ENCODE measurements at places on chromosomes 4 and X.

GRCh38 chrX:130631011-130631410, 229.2 kb downstream of the RBMX2 start:
- no peak for DNase-seq

DNA sequence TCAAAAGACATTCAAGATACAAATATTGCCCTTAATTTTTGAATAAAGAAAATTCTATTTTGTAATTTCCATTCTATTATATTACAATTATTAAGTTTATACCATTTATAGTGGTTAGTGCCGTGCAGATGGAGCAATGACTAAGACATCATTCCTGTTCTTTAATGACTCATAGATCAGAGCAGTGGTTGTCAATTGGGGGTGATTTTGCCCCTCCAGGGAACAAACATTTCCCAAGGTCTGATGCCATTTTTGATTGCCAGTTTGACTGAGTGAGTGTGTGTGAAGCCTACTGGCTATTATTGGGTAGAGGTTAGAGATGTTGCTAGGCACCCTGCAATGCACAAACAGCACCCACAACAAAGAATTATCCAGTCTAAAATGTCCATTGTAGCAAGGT, 97.9 kb upstream of the DDIT4L start:
- DNase-seq, result no peak

- DNase-seq, result no peak
Measured at GRCh38 chrX:106450405-106450804, 161.4 kb upstream of the RADX start.

GRCh38 chrX:39835776-39836175, 262.0 kb downstream of the BCOR start:
- DNase-seq, result no peak

DNA sequence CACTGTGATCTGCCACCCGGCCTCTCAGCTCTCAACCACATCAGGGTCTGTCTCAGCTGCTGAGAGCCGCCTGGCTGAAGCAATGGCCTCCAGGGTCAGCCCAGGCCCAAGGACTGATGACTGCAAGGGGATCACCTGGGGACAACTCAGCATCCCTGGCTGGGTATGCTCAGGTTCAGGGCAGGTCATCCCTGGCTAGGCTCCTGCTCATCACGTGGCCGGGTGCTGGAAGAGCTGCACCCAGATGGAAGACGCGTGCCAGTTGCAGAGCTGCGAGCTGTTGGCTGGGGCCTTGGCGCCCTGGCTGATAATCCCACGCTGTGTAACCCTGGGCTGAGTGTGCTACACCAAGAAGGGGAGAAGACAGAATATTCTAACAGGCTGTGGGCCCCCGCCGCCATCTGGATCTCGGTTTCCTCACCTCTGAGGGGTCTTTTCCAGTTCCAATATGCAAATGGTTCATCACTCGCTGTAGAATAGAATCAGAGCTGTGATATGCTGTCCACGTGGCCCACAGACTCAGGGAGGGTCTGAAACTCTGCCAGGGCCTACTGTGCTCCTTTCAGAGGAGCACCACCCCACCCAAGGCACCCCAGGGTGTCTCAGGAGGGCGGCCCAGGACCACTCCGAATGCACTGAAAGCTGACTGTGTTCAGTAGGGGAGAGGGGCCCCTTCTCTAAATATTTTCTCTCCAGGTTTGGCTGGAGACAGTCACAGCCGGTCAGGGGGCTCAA, 338.8 kb downstream of the BCOR start:
- no peak for DNase-seq

DNA sequence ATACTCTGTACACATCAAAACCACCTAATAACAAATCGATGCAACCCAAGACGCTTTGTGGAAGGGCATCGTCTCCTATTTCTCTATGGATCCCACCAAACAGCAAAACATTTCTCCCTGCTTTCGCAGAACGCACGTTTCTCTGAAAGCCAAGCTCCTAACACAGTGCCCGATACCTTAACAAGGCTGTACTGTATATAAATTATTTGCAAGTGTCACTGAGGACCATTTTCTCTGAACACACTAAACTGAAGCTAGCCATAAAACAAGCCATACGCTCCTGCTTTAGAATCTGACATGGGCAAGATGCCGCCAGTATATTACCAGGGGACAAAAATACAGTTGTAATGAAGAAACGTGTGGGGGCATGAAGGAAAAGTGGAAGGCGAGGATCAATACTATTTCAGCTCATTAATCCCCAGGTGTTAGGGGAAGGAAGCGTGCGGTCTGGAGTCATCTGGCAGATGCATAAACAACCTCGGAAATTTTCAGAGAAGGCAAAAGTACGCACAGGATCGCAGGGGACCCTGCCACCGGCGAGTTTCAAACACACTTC, 703 bp downstream of the KCNIP4 start:
- no peak for DNase-seq

GRCh38 chrX:37302569-37302968, 46.6 kb upstream of the PRRG1 start:
- DNase-seq, result no peak

GRCh38 chr4:25320773-25321172, 8.2 kb downstream of the ZCCHC4 start:
- DNase-seq, result no peak

- peak; percentile 35 for DNase-seq
Measured at GRCh38 chr4:77025643-77026321, 50.0 kb downstream of the CCNI start.

- DNase-seq, result no peak
Measured at GRCh38 chr4:186852073-186852420, 128.4 kb upstream of the FAT1 start.

GRCh38 chr4:163679189-163679588, 184.7 kb downstream of the TMA16 start:
- DNase-seq, result no peak

- DNase-seq, result no peak
Measured at GRCh38 chrX:145840531-145840930, 22.9 kb downstream of the SLITRK2 start.

GRCh38 chrX:67730296-67730695, 186.5 kb downstream of the AR start:
- no peak for DNase-seq

DNA sequence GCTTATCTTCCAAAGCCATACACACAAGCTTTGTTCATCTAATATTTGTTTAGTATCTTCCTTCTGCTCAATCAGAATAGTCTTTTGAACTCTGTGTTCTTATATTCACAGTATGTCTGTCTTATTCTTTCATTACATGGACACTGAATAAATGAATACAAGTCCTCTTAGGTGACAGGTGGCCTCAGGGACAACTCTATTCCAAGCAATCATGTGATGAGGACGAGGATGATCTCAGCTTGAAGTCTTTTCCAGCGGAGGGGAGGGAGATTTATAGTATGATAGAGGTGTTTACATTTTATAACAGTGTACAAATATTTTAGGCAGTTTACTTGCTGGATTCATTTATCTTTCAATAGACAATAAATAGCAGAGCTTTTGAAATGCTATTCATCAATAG, 300.4 kb downstream of the NLGN4X start:
- DNase-seq, result no peak

- peak; percentile 51 for DNase-seq
Measured at GRCh38 chrX:119398974-119399771, at the start of gene SLC25A43. SLC25A43 (plus strand) TSS chrX:119399336; CDS start chrX:119399404, 68 bp downstream.

- DNase-seq, result no peak
Measured at GRCh38 chr4:187128976-187129375, 405.3 kb upstream of the FAT1 start.

DNA sequence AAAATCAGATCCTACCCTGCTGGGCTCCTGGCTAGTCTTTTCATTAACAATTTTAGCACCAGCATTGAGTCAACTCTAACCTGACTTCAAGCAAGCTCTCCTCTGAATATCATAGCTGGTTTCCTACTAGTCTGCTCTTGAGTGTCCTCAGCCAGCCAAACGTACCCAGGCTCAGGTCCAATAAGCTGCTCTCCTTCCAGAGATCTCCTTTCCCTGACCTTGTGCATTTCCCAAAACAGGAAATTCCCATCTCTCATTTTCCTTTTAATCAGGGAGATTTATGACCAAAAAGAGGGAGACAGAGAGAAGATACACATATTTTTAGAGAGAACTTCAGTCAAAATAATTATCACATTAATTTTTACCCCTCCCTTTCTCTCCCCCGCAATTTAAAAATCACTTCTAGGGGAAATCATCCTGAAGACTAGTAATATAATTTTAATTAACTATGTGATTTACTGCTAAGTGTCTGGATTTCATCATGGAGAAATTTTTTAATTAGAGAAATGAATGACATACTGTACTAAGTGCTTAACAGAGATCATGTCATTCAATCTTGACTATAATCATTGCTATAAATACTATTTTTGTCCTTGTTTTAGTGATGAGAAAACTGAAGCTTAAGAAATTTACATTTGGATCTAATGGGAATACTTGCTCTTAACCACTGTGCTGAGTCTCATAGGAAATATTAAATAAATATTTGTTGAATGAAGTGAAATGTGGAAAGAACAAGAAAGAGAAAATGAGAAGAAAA, 421.7 kb upstream of the INTU start:
- no peak for DNase-seq

DNA sequence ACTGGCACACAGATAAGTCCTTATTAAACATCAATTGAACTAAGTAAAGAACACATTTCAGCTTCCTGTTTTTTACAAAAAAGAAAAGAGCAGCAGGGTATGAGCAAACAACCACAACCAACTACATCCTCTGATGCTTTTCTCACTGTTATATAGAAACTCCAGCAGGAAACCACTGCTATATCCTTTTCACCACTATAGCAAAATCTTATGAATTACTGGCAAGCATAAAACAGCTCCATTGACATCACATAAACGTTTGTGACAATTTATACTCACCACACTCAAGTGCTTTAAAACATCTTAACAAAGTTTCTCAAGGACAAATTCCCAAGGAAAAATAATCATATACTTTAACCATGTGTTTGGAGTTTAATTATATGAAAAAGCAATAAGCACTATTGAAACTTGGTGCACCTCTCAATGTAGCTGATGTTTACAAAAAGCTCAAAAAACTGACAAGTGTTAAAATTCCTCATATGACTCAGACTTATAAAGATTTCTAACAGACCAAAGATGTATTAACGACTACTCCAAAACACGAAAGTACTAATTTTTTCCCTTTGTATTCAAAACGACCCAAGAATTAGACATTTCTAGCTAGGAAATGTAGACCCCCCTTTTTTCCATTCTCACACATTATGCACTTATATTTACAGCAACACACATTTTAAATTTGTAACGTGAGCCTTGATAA, 12.9 kb downstream of the GPRIN3 start:
- no peak for DNase-seq

GRCh38 chrX:14697451-14697850, 168.1 kb downstream of the GLRA2 start:
- peak; percentile 49 for DNase-seq

GRCh38 chr4:109232681-109233080, 69.8 kb downstream of the COL25A1 start:
- no peak for DNase-seq

- DNase-seq, result no peak
Measured at GRCh38 chrX:132712350-132712749, 223.5 kb upstream of the MBNL3 start.

- DNase-seq, result no peak
Measured at GRCh38 chrX:29903360-29903759, 312.0 kb upstream of the MAGEB2 start.

DNA sequence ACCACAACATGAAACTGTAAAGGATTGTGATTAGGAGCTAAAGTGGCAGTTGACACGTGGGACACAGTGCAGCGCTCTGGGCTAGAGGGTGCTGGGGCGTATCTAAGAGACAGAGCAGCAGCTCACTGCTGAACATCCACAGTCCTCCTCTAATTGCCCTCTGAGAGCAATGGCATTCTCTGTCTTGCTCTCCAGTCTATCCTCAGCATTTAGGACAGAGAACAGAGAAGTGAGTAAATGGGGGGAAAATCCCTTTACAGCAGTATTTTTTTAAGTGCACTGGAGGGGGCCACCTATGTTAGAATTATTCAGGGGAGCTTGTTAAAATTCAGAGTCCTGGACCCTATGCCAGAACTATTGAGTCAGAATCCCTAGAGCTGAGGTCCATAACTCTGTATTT, 4.2 kb upstream of the TMEM154 start:
- no peak for DNase-seq

- DNase-seq, result peak; percentile 25
Measured at GRCh38 chrX:104253567-104254441, 929 bp downstream of the ESX1 start.

DNA sequence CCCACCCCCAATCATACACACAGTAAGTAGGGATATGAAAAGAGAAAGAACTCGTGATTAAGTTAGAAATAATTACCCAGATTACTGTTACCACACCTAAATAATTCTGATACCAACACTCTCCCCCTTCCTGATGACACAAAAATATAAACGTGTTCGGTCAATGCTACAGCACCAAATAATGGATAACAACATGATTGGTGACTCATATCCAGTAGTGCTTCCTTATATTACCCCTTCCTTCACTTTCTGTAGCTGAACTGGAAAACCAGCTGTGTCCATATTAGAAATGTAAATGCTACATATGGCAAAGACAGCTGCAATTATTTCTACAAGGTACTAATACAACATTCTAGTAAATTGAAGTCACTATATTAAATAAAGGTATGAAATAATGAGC, 20.8 kb downstream of the EIF4E start:
- no peak for DNase-seq

DNA sequence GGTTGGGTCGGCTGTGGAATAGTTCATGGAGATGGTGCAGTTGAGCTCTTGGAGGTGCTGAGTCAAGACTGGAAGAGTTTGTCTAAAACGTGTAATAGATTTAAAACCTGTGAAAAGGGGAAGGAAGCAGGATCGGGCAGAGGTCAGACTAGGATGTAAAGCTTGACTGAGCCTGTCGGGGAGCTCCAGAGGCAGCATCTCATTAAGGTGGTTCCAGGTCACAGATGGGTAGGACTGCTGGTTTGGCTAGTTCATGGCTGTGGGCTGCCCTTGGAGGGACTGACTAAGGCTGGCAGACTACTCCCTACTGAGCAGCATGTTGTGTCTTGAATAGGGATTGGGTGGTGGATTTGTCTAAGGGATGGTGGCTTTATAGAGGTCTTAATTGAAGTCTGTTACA, 28.4 kb upstream of the WDR1 start:
- no peak for DNase-seq

DNA sequence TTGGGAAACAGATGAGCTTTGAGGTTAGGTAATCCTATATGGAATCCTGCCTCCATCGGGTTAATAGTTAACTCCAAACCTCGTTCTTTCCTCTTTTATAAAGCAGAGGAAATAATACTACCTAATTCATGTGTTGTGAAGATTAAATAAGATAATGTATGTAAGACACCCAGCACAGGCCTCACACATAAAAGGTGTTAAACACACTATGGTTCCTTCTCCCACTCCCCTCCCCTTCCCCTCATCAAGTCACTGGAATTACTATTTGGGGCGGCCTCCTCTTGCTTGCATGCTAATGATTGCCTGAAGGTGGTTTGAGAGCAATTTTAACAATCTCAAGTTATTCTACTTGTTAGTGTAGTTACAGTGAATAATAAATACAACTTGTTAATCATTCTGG, 404.4 kb upstream of the RASGEF1B start:
- no peak for DNase-seq

- no peak for DNase-seq
Measured at GRCh38 chrX:53374222-53374820, 48.1 kb downstream of the SMC1A start.

DNA sequence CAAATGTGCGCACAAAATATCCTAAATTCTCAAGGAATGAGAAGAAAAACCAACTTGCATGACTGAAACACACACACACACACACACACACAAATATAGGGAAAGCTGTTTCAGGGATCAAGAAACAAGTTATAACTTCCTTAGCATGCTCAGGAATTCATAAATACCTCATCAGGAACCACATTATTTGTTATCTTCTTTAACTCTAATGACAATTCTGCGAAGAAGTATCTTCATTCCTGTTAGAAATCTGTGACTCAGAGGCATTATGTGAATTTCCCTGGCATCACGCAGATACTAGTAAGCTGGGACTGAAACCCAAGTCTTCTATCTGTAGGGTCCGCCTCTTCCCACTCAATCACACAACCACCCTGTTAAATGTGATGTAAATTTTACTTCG, 30.3 kb downstream of the TMPRSS11A start:
- DNase-seq, result no peak

All from activated T-cell treated with anti-CD3 and anti-CD28 coated beads, Interleukin-2, amount 50 U/mL, for 48 hours (primary cell).